C1 segment of cervical spinal cord (tissue), 14 donors: ENCODE measurements at places on chromosomes 2 and 18.

DNA sequence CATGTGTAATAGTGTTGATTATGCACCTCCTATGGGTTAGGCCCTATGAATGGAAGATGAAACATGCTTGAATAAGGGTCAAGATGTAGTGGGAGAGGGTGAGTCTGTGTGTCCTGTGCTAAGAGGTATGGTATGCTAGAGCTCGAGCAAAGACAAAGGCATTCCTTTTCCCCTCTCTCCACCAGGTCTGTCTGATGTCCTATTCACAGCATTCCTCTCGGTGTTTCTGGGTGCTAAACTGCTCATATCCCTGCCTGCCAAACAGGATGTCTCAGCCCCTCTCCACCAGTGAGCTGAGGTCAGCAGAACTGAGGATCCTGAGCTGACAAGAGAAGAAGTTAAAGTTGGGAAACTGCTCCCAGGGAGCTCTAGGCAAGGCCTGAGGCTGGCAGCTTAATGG, 344.9 kb downstream of the TSN start:
- no peak for DNase-seq

- DNase-seq = no peak
Observed at GRCh38 chr18:13265008-13265910, 46.7 kb downstream of the LDLRAD4 start.

DNA sequence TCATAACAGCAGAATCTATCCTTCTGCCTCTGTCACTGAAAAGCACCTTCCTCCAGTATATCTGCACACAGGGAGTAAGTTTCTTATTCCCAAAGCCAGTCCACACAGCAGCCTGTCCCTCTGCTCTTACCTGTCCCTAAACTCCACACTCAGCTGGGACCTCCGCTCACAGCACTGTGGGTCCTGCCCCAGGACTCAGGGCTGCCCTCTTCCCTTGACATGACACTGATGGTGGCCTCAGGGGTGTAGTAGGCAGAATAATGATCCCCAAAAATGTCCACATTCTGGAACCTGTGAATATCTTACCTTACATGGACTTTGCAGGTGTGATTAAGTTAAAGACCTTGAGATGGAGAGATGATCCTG, 39.7 kb upstream of the EML4 start:
- no peak for DNase-seq

GRCh38 chr2:173388795-173389194, 34.1 kb downstream of the CDCA7 start:
- DNase-seq = no peak

- DNase-seq = no peak
Observed at GRCh38 chr2:38109732-38110181, 33.8 kb upstream of the CYP1B1 start.

GRCh38 chr2:127943186-127943585, 57.4 kb upstream of the AMMECR1L start:
- no peak for DNase-seq

DNA sequence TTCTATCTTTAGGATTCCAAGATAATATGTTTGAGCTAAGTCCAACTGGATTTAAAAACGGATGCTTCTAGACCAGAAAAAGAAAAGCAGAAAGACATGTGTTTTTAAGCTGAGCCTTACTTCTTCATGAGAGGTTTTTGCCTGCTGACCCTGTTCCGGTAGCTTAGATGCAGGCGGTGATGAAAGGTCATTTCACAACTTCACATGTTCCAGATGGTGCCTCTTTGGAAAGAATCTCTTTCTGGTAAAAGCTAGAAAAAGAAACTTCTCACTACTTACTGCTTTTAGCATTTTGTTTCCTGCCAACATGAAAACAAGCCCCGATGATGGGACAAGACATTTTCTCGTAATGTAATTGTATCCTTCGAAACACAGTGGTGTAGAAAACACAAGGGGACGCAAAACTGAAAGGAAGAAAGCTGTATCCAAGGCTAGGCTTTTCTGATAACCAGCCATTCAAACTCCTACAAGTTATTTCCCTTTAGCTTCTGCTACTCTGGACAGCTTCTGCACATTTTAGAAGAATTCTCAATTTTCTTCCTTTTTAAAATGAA, 407.3 kb upstream of the LYPD1 start:
- DNase-seq = no peak

DNA sequence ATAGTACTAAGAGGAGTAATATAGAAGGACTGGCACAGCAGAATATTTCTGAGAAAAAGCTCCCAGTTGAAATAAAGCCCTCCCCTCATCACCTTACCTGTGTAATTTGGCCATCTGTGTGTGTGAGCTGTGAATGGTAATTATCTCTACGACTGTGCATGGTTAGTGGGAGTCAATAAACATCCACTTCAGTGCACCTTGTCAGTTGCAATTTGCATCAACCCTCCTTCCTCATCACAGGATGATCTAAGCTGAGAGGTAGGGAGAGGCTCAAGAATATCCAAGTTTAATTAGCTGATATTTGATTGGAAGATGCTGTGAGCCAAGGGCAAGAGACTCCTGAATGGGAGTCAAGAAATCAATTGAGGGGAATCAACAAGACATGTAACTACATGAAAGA, 694.9 kb upstream of the KLHL29 start:
- DNase-seq = no peak

- no peak for DNase-seq
Observed at GRCh38 chr2:210442457-210442856, 34.1 kb downstream of the LANCL1 start.

- no peak for DNase-seq
Observed at GRCh38 chr2:220445429-220446105, 818.1 kb downstream of the SLC4A3 start.

- DNase-seq = peak; percentile 98
Observed at GRCh38 chr2:20617892-20618467, 32.9 kb downstream of the HS1BP3 start.

GRCh38 chr18:47750889-47751423, 179.5 kb downstream of the SMAD2 start:
- no peak for DNase-seq

GRCh38 chr2:58052978-58053377, 6.4 kb downstream of the VRK2 start:
- DNase-seq = no peak

DNA sequence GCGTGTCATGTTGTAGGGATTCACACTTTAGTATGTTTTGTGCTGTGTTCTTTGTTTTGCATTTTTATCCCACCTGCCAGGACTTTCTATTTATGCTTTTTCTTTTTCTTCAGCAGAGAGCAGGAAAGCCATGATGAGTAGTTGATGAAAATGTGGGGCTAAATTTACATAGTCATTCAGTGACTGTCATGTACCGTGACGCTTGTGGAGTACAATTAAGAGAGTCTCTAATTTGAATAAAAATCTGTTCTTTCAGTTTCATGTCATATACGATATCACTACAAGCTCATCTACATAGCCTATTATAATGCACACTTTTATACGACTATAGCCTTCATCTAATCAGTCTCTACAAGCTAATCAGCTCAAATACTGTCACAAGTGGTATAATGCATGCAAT, 112.7 kb upstream of the SPATS2L start:
- no peak for DNase-seq

GRCh38 chr18:12005538-12006487, 24.5 kb downstream of the IMPA2 start:
- no peak for DNase-seq

DNA sequence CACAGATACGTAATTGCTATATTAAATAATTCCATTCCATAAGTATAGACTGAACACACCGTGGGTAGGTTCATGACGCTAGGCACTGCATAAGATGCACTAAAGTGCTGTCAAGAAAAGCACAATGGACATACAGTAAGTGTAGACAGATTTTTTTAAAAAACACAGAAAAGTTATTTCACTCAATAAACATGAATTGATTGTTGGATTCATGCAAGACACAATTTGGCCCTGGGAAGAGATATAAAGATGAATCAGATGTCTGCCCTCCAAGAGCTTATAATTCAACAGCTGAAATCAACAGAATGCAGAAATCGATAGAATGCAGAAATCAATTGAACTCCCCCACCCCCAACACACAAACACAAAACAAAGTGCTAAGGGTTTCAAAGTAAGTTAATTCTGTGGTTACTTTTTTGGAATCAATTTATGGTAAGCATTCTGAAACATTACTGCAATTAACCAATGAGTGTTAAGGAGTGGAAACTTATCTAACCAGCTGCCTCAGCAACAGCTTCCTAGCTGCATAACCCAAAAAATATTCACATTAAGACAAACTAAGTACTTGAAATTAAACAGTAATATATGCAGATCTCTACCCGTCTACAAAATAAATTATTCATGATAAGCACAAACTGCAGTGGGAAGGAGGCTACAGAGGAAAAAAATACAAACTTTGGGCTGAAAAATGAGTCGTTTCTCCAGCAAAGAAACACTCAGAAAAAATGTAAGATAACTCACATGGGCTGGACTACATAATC, 1.6 kb downstream of the NBAS start:
- DNase-seq = no peak

DNA sequence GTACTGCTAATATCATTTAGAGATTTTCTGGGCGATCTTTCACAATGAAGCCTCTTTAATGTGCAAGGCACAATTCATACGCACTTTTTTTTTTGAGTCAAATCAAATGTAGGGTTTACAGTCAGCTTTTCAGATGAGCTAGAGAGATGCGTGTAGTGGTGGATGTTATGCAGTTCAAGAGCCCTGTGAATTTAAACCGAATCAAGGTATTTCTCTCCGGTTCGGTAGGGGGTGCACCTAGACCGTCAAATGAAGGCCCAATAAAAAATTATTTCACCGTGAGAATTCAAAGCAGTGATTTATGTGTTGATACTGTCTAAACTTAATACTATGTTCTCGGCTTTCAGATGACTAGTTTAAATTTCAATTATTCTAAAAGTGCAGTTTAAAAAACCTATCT, 1.1 kb downstream of the PTH2R start:
- no peak for DNase-seq

DNA sequence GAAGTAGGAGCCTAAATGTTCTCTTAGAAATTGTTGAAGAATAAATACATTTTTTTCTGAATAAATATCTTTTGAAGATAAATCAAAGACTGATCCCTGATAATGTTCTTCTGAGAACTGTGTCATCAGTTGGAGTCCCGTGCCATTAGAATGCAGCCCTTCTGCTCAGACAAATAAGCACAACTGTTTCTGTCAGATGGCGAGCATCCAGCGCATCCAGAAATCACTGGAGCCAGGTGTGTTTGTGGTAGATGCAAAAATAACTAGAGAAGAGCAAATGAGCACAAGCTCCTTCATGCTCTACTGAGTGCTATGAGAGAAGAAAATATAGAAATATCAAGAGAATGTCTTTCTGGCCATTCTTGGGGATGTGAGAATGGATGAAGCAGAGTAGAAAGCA, 573.7 kb downstream of the THSD7B start:
- no peak for DNase-seq

DNA sequence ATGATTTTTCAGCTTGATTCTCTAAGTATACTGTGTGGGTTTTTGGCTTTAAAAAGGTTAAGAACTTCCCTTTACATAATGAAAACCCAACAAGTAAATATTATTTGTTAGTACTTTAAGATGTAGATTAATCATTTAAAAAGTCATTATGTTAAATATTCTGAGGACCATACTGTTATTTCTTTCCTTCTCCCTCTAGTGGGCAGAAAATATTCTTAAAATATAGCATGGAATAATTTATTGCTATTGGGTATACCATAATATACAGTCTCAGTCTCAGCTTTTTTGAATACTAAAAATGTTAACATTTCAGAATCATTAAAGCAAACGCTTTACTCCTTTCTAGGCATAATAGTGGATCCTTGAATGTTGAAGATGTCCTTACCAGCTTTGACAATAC, 28.1 kb downstream of the CAMKMT start:
- no peak for DNase-seq

- no peak for DNase-seq
Observed at GRCh38 chr18:80159713-80160636, 50.9 kb downstream of the ADNP2 start.

DNA sequence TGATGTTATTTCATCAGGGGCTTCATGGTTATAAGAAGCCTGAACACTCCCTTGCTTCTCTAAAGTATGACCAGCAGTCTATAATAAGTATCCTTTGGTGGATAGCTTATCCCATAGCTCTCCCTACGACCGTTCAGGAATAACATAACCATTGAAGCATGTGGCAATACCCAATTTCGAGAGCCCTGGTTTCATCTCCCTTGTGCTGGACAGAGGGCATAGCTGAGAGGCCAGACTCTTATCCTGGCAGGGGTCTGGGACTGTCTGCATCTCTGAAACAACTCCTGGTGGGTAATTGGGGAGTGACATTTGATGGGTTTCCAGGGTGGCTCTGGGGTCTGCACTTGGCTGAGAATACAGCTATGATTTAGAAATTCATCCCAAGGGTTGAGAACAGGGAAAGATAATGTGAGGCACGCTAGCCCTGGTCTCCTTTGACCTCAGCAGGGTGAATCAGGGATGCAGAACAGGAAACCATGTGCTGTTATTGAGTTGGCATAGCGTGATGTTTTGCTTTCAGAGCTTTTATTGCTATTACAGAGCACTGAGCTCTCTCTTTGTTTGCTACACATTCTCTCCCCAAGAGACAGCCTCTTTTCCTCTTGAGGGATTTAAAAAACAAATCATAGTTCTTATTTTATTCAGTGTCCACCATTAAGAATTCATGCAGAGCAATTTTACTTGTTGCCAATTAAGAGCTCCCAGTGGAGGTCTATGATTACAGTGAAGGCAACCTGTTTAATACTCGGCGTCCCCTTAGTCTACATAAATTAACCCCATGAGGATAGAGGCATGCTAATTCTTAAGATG, 274.5 kb downstream of the NCKAP5 start:
- no peak for DNase-seq

- no peak for DNase-seq
Observed at GRCh38 chr2:163719331-163719730, 16.5 kb downstream of the FIGN start.

DNA sequence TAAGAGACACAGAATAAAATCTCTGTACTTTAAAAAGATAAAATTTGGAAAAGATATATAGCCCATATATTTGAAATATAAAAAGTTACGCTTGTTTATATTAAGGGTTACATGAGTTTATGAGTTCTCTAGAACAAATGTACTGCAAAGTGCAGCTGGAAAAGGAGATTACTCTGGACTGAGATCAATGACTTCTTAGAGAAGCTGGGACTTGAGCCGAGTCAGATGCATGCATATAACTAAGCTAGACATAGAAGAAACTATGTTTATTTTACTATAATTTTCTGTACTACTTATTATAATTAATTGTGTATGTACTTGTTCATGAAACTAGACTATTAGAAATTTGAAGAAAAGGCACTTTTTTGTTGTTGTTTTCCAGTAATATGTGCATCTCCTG, 170.3 kb upstream of the NXPH2 start:
- no peak for DNase-seq

GRCh38 chr2:118672571-118673158, 174.8 kb downstream of the EN1 start:
- DNase-seq = no peak

- no peak for DNase-seq
Observed at GRCh38 chr2:64582774-64583340, 58.7 kb downstream of the AFTPH start.

DNA sequence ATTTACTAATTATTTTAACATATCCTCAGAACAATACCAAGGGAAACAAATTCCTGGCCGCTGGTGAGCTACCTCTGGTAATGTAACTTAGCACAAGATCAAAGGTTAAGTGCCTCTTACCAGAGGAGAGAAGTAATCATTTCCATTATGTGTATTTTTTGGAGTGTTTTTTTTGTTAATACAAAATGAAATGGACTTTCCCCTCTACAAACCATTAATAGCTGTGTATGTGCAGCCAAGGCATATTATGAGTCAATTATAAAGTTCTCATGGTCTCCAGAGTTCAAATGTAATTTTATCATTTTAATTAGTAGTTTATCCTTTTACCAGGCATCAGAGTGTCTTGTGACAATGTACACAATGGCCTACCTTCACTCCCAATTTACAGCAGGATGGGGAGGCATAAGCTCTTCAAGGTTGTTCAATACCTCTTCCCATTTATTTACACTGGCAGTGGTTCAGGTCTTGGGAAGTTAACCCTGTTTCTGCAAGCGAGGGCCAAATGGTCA, 242.2 kb downstream of the TGIF1 start:
- DNase-seq = no peak
